Adipocyte (in vitro differentiated cells): ENCODE measurements at places on chromosomes 16 and 17.

GRCh38 chr17:58531661-58532554, 17.5 kb upstream of the MTMR4 start:
- DNase-seq: peak; percentile 74

GRCh38 chr16:84867696-84868095, 47.9 kb downstream of the CRISPLD2 start:
- no peak for DNase-seq

GRCh38 chr17:28977659-28978355, 26.5 kb upstream of the PHF12 start:
- DNase-seq: no peak

DNA sequence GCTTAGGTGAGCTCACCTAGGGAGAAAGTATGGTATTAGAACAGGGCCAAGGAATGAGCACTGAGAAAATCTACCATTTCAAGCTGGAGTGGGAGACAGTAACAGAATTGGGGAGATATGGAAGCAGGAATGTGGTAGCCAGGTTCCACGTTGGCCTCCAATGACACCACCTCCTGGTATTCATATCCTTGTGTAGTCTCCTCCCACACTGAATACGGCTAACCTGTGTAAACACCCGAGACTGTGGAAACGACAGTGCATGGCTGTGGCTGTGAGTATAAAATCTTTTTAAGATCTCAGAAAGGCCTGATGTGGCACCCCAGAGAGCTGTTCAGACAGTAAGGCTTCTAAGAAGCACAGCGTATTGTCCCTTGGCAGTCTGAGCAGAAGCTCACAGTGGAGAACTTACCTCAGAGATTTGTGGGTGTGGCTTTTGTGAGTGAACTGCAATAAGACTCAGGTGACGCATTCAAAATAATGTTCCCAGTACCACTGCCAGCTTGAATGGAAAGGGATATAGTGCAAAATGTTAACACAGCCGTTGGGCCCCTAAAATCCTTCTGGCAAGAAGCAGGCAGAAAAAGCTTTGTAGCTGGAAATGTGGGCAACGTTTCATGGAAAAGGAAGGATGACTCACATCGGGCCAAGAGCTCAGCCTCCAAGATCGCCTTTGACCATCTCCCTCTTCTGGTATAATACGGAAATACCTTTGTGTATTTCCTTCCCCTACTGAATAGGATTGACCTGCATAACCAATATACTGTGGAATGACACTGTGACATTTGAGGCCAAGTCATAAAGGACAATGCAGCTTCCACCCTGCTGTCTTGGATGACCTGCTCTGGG, 14.4 kb downstream of the SDR42E1 start:
- peak; percentile 32 for DNase-seq

- peak; percentile 61 for DNase-seq
Measured at GRCh38 chr17:8117980-8118768, at the start of gene ALOXE3. TSS of gene ALOXE3 (minus strand) at chr17:8118514. CDS start at chr17:8117990, 524 bp downstream.

DNA sequence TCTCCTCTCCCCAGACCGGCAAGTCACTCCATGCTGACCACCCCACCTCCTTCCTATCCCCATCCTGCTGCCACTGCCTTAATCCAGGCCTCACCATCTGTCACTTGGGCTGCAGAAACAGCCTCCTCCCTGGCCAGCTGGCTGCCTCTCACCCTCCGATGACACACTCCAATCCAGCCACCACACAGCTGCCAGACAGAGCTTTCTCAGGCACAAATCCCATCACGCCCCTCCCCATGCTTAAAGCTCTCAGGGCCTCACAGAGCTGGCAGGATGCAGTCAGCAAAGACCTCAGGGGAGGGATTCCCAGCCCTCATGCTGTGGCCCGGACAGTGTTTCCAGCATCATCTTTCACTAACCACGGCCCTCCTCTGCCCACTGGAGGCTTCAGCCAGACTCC, 13.7 kb downstream of the CAMKK1 start:
- DNase-seq: peak; percentile 68

DNA sequence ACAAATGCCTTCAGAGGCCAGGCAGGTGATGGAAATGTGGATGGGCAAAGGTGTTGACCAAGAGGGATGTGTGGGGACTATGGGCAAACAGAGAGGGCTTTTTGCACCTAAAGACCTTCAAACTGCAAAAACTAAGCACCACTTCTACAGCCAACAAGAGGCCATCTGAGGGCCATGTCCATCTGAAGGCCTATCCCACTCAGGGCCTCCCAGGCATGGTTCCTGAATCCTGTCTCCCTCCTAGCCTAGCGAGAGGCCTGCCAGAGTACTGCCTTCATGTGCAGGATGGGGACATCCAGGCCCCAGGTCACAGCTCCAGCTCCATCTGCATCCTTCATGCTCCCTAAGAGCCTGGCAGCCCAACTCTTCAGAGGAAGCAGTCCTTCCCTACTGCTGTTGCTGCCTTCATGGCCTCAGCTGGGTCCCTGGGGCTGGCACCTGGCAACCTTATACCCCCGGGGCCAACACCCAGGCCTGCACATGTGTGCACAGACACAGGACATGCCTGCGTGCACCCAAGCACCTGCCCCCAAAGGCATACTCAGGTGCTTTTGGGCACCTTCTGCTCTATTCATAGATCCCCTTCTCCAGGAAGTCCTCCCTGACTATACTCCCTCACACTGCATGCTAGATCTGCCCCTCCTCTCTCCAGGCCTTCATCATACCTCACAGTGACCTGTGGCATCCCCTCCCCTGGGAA, 95.2 kb downstream of the C16orf78 start:
- DNase-seq: no peak

DNA sequence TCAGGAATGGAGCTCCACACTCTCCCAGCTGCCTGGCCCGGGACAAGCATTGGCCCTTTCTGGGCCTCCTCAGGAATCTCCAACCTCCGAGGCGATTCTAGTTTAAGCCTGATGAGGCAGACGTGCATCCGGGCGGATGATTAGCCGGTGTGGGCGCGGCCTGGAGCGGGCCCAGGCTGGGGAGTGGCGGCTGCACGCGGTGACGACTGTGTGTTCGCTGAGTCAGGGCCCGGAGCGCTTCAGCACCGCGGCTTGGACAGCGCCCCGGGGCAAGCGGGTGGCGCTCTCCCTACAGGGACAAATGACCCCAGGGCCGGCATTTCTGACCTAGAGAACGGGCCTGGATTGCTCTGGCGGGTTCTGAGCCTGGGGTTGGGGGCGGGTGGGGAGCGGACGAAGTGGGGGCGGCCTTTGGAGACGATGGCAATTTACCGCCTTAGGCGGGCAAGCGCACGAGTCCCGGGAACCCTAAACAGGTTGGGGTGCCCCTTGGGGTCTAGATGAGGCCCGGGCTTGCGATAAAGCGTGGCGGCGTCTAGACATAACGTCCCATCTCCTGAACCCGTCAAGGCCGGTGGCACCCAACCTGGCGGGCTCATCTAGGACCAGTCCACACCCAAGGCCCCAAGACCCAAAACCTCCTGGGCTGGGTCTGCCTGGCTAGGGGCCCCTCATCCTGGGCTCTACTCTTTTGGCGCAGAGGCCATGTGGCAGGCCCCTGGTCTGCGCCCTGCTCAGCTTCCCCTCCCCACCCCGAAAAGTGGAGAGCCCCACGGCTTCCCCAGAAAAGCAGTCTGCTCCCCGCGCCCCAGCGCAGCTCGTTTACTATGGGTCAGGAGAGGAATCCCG, 22.3 kb upstream of the ZNHIT3 start:
- peak; percentile 69 for DNase-seq

DNA sequence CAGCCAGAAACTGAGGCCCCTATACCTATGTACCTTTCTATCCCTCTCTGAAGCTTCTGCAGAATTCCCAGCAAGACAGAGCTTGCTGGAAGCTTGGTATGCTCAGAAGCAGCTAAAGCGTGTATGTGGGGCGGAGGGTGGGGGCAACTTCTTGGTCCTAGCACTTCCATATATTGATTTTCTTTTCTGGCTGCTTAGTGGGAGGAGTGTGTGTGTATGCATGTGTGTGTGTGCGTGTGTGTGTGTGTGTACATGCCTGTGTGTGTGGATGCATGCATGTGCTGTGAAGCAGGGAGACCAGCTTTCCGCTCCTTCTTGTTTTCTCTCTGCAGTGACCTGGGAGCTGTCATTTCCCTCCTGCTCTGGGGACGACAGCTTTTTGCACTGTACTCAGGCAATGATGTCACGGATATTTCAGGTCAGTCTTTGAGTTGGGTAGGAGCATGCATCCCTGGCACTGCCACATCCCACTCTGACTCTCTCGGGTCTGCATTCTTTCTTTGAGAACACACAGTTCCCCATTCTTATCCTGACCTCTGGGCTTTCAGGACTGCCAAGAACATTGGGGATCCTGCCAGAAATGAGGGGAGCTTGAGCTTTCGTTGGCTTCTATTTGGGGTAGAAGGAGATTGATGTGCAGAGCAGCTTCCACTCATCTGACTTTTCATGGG, 10.7 kb downstream of the HPR start:
- no peak for DNase-seq

DNA sequence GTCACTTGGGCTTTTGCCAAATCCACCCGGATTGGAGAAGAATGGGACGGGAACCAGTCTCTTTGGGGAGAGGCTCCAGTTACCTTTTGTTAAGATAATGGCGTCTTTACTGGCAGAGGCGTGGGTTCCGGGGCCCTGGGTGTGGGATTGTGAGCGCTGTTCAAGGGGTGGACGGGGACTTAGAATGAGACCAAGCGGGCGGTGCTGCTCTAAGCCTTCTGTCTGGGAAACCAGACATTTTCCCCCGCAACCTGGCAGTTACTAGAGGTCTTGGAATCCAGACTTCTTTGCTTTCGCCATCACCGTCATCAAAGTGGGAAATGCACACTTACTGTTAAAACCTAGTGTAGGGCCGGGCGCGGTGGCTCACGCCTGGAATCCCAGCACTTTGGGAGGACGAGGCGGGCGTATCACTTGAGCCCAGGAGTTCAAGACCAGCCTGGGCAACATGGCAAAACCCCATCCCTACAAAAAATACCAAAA, 706 bp downstream of the TEN1 start:
- peak; percentile 88 for DNase-seq

- no peak for DNase-seq
Measured at GRCh38 chr17:81456798-81457197, 55.8 kb downstream of the ACTG1 start.

DNA sequence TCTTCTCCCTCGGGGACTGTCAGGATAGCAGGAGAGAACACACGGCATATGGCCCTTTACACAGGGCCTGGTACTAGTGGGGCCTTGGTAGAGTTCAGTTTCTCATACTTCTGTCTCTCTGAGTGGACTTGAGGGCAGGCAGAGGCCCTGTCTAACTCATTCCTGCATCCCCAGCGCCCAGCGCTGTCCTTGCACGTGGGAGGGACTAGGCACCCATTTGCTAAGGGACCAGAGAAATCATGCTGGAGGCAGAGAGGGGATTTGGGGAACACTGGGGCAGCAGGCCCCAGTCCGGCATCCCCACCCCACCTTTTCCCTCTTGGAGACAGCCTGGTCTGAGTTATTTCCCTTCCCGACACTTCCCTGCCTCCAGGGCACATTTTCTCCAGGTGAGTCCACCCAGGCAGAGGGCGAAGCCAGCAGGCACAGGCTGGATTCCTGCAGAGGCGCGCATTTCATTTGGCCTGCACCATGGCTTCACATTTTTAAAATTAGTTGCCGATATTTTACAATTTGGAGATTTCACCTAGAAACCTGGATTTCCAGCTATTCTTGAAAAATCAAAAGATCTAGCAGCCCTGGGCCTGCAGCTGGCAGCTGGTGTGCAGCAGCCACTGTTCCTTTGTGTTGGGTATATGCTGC, 9.7 kb upstream of the NKD1 start:
- DNase-seq: no peak

DNA sequence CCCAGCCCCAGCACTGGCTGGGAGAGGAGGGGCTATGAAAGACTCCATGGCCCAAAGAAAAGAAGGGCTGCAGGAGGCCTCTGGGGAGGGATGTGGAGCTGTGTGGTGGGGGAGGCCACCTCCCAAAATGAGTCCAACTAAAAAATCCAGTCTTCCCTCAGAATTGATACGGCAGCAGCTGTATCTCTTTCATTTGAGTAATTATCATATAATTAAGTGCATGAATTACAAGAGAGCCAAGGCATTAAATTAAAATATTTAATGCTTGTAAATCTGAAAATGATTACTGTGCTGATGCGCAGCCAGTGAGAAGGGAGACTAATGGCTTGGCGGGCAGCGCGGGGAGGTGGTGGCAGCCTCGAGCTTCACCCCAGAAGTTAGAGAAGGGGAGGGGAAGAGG, 192.8 kb downstream of the C16orf78 start:
- DNase-seq: no peak

GRCh38 chr17:73952480-73953205, 250.8 kb upstream of the RPL38 start:
- DNase-seq: no peak

- DNase-seq: no peak
Measured at GRCh38 chr17:27206447-27206846, 87.5 kb upstream of the WSB1 start.

GRCh38 chr17:20096430-20096829, 87.3 kb downstream of the SPECC1 start:
- no peak for DNase-seq

DNA sequence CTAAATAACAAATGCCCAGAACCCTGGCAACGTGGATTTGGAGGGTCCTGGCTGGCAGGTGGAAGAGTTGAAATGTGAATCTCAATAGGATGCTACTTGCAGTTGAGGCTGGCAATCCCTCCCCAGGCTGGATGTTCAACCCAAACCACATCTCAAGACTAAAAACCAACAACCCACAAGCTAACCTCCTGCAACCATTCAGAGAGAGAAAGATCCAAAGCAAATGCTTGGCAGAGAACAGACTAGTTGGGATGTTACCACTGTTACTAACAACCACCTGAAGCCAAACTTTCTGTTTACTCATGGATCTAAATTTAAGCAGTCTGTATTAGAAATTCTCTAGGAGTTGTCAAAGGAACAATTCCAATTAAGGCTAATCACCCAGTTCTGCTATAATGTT, 27.9 kb downstream of the SMG6 start:
- no peak for DNase-seq

DNA sequence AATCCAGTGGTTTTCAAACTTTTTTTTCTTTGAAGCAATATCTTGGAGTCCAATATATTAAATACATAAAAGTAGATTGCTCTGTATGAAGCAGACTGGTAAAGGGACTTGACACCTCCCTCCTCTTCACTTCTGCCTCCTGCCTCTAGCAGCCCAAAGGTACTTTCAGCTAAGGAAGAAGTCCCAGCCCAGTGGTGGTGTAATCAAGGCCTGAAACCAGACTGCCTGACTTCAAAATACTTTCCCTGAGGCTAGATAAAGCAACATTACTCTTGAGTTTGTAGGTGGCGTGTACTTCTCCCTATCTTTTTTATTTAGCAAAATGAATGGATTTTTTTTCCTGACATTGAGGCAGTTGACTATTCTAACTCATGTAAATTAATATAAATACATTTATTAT, 122.4 kb upstream of the TMEM97 start:
- DNase-seq: no peak

DNA sequence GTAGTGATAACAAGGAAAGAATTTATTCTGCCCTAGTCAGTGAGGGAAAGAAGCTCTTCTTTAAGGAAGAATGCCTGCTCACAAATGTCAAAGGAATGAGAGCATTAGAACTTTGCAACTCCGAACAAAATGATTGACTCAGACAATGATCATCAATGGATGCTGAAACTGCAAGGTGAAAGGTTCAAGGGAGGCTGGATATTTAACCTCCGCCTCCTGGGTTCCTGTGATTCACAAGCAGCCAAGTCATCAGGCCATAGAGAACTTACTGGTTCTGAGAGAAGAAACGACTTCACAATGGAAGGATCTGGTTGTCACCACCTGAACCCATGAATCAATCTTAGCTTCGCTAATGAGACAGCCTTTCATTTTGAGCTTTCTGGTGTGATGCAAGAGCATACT, 16.0 kb upstream of the SCNN1B start:
- DNase-seq: peak; percentile 15

- DNase-seq: peak; percentile 35
Measured at GRCh38 chr17:49707246-49707607, 537 bp downstream of the SLC35B1 start.

- DNase-seq: peak; percentile 28
Measured at GRCh38 chr17:76735586-76736348, 1.4 kb downstream of the SRSF2 start.

GRCh38 chr17:76000016-76000754, 470 bp upstream of the CDK3 start:
- peak; percentile 52 for DNase-seq
